ENCODE measurements at places on chromosomes 1 and 21.
A peak's percentile ranks its signal among the peaks of the same experiment; 100 is the strongest.

DNA sequence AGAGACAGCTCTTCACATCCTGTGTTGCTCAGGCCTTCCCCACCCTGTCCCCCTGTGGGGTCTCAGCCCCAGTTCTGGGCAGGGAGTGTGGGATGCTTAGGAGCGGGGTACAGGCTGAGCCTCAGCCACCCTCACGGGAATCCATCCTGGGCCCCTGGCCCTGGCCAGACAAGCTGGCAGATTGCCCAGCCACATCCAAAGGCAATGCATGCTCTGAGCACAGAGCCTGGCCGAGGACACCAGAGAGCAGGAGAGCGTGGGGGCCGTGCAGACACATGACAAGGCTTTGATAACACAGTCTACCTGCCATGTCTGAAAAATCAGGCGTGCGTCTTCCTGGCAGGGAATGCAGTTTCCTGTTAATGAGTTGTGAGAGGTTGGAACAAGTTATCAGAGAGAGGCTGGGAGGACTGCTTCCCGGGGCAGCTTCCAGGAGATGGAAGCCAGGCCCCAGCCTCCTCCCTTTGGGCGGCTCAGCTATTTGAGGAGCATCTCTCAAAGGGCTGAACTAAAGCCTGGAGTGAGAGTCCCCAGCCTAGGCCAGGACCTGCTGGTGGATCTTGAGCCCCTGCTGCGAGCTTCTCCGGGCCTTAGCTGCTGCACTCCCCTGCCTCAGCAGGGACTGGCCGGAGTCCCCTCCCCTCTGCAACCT, 72.2 kb upstream of the SELENON start:
- no peak for DNase-seq

GRCh38 chr1:233540816-233541215, 73.1 kb upstream of the KCNK1 start:
- no peak for DNase-seq

DNA sequence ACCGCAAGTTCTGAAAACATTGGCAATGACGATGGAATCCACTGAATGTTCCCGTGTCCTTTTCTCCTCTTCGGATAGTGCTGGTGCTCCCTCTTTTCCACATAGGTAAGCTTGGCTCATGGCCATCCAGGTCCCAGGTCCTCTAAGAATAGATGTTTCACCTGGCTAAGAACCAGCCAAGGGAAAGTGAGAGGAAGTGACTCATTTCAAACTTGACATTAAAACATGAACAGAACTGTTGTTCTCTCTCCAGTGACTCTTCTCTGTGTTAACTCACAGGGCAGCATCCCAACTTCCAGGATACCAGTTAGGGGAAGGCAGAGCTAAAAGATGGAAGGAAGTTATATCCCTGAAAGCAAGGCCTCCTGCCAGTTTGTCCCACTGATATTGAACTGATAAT, 493.8 kb upstream of the CHRM3 start:
- no peak for DNase-seq

- no peak for DNase-seq
These were observed 43.8 kb downstream of the TMED5 start for GRCh38 chr1:93136445-93136844.

- DNase-seq: no peak
These were observed 120.7 kb upstream of the KRTAP19-8 start for GRCh38 chr21:31158789-31159581.

DNA sequence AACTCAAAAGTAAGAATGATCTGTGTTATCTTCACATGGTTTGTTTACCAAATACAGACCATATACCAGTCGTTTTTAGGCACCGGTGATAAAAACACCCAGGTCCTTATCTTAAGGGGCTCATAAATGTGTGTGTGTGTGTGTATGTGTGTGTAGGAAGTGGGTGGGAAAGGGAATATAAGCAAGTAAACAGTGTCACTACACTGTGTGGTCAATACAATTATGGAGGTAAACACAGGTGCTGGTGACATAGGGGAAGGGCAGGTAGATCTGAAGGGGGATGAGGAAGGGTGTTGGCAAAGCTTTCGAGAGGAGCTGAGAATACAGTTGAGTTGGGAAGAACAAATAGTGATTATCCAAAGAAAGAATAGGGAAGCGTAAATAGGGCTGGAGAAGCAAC, 19.1 kb upstream of the MRPS6 start:
- no peak for DNase-seq

- no peak for DNase-seq
These were observed 23.7 kb downstream of the UROD start for GRCh38 chr1:45035631-45036301.

- DNase-seq: no peak
These were observed 27.3 kb downstream of the FAM151A start for GRCh38 chr1:54595956-54596498.

DNA sequence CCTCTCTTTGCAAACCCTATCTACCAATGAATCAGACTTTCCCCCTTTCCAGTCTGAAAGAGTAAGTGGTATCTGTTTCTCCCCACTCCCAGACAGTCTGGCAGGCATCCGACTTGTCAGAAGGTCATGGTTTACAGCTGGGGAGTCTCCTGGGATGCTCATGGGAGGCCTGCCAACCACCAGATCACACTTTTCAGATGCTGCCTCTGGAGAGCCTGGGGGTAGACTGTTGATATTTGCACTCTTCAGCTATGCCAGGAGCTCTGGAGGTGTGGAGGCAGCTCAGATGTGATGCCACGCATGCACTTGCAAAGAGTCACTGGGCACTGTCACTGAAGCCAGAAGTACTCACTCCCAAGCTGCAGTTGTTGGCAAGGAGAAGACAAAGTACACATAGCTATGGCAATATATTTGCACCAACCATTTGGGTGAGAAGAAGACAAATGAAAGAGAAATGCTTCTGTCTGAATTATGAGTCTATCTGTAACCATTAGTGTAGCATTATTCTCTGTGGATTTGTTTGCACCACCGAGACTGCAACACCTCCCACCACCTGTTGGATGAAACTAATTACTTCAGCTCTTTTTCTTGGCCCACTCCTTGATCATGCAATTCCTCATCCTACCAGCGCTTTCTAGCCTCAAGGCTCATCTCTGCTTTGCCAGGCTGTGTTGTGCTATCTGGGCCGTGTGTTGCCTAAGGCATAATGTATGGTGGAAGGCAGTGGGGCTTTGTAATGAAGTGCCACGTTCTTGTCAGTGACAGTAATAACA, 133.0 kb upstream of the SPAG17 start:
- DNase-seq: no peak

DNA sequence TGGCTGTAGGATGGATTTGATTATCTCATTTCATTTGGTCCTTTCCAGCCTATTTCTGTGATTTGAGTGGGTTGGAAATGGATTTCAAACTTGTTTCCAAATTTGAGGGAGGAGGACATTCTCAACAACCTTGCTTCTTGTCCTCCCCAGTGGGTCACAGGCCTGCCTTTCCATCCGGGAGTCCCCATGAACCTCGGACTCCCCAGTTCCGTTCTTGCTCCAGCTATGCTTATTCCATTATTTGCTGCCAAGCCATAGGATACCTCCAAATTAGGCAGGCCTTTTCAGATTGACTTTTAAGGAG, 97.8 kb downstream of the DUSP10 start:
- DNase-seq: no peak

DNA sequence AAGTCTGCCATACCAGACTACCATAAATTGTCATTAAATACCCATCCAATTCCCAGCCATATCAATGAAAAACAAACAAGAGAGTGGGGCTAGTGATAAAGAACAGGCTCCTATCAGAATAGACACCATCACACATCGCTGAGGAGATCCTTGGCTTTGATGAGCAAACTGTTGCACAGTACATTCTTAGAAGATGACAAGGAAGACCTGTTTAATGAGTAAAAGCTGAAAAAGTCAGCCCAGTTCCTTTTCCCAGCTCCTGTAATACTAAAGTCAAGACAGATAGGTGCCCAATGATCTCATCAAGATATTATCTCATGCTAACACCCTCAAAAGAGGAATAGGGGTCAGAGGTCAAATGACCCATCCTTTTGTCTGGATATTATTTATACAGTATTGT, 164.5 kb upstream of the COA6 start:
- no peak for DNase-seq

DNA sequence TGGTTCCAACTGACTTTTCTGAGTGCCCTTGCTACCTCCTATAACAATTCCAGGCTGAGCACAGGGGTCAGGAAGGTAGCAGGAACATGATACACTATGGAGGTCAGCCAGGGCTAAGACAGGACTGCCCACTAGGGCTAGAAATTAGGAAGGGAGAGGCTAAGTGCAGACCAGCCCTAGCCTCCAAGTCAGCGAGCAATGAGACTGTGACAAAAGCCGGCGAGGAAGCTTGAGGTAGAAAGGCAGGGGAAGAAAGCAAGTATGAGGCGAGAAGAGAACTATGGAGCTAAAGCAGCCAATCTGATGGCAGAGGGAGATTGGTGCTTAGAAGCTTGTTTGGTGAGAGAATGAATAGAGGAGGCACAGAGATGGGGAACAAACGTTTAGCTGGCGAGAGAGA, 4.7 kb downstream of the UROD start:
- DNase-seq: no peak

GRCh38 chr1:198640174-198640573, 1.3 kb downstream of the PTPRC start:
- no peak for DNase-seq

GRCh38 chr1:25869909-25870606, 5.5 kb downstream of the PAQR7 start:
- DNase-seq: no peak

- peak; percentile 79 for DNase-seq
These were observed 43.7 kb upstream of the MAB21L3 start for GRCh38 chr1:116067566-116067890.

GRCh38 chr1:3135073-3135702, 66.2 kb downstream of the PRDM16 start:
- DNase-seq: no peak

GRCh38 chr1:5992814-5993555, 760 bp upstream of the NPHP4 start:
- DNase-seq: no peak

DNA sequence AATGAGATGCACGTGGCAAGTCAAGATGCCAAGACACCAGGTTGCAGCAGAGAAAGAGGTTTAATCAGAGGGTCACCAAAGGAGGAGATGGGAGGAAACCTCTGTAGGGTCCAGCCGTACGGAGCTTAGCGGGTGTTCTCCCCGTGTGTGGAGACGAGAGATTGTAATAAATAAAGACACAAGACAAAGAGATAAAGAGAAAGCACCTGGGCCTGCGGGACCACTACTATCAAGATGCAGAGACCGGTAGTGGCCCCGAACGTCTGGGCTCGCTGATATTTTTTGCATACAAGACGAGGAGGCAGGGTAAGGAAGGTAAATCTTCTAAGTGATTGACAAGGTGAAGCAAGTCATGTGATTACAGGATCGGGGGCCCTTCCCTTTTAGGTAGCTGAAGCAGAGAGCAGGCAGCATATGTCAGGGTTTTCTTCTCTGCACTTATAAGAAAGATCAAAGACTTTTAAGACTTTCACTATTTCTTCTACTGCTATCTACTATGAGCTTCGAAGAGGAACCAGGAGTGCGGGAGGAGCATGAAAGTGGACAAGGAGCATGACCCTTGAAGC, 41.2 kb upstream of the TDRD10 start:
- DNase-seq: no peak

DNA sequence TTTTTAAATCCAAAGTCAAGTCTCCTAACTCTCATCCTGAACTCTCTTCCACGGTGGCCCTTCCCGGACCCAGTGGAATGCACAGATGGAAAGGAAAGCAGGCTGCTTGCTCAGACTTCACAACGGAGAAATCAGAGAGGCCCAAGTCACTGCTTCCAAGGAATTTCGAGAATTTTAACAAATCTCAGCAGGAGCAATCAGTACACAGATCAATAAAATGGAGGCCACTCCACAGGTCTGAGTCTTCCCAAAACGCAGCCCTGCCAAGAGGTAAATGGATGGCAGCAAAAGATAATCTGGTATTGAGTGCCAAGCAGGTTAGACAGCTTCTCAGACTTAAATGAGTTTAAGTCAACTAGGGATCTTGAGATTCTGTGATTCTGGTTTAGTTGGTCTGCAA, 81.1 kb upstream of the TIAM1 start:
- DNase-seq: no peak

GRCh38 chr1:230715510-230715909, 1.6 kb upstream of the AGT start:
- no peak for DNase-seq

GRCh38 chr1:224802617-224803016, 126.9 kb upstream of the DNAH14 start:
- no peak for DNase-seq

DNA sequence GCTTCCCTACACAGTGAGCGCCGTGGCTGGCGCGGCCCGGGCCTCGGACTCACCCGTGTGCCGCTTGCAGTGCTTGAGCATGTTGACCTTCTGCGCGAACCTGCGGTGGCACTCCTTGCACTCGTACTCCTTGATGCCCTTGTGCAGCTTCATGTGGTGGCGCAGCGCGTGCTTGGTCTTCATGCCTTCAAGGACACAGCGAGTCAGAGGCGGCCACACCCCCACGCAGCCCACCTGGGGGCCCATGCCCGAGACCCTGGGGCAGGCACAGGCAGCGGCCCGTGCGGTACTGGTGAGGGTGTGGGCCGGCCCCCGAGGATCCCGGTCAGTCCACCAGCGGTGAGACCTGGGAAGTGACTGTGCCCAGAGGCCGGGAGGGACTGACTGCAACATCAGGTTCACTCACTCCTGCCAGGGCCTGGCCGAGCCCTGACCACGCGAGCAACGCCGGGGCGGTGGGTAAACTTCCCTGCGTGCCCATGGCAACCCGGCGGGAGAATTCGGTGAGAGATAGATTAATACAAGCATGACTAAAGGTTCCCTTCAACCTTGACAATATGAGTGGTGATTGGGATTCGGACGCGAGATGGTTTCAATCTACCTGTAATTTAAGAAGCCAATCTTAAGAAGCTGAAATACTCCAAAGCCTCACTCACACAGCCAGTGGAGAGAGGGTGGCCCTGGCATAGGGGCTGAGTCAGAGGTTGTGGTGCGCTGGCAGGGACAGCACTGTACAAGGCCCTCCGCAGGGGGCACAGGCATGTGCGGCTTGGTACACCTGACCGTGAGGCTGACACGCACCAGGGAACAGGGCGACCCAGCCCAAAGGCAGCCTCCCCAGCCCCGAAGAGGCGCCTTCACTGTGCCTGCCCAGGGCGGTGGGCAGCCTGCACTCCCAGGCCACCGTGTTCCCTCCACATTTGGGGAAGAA, 49.1 kb upstream of the RIPK4 start:
- DNase-seq: no peak

GRCh38 chr1:88394958-88395357, 289.1 kb upstream of the PKN2 start:
- no peak for DNase-seq

GRCh38 chr1:10084045-10084444, 51.3 kb downstream of the UBE4B start:
- DNase-seq: no peak

GRCh38 chr1:17999884-18000283, 107.7 kb upstream of the IGSF21 start:
- no peak for DNase-seq

- DNase-seq: no peak
These were observed 42.1 kb upstream of the LEPR start for GRCh38 chr1:65378247-65378946.

- no peak for DNase-seq
These were observed 111.7 kb downstream of the NMNAT2 start for GRCh38 chr1:183306317-183307042.

- no peak for DNase-seq
These were observed 9.8 kb downstream of the CD34 start for GRCh38 chr1:207901041-207901653.

- DNase-seq: no peak
These were observed 12.3 kb downstream of the MYSM1 start for GRCh38 chr1:58687516-58687915.

Data from HS-27A (cell line).